RCC 7860 (cell line): ENCODE measurements at places on chromosomes 11 and 22.
A peak's percentile ranks its signal among the peaks of the same experiment; 100 is the strongest.

DNA sequence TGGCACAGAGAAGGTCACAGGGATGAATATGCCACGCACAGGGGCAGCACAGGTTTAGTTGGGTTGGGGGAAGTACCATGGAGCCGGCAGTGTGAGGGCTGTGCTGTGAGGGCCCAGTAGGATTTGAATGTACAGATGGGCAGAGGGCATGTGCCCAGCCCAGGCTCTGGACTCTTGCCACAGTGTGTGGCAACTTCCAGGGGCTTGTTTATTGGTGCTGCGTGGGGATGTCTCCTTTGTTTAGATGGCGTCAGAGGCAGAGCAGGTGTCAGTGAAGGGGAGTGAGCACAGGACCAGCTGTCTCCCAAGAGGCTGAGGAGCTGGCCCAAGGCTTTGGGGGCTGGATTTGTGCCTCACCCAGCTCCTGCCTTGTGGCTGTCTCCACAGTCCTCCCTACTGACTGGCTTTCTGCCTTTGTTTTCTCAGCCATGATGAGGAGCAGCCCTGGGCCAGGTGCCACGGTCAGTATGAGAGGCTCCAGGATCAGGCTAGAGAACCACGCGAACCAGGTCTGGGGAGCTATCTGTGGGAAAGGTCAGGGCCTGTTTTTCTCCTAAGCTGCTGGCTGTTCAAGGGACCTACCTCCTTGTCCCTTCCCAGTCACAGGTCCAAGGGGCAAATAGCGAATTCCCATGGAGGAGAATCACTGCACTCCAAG, 21.9 kb downstream of the SUN2 start:
- no peak for DNase-seq

- DNase-seq: no peak
Observed at GRCh38 chr22:31348766-31349165, 2.6 kb upstream of the PATZ1 start.

DNA sequence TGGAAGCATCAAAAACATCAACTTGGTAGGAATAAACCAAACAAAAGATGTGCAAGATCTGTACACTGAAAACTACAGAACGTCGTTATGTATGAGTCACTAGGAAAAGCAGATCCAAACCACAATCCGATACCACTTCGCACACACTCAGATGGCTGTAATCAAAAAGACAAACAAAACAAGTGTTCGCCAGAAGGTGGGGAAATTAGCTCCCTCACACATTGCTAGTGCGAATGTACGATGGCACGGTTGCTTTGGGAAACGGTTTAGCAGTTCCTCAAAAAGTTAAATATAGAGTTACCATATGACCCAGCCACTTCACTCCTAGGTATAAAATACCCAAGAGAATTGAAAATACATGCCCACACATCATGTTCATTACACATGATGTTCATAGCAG, 14.8 kb upstream of the CARD10 start:
- DNase-seq: peak; percentile 68

DNA sequence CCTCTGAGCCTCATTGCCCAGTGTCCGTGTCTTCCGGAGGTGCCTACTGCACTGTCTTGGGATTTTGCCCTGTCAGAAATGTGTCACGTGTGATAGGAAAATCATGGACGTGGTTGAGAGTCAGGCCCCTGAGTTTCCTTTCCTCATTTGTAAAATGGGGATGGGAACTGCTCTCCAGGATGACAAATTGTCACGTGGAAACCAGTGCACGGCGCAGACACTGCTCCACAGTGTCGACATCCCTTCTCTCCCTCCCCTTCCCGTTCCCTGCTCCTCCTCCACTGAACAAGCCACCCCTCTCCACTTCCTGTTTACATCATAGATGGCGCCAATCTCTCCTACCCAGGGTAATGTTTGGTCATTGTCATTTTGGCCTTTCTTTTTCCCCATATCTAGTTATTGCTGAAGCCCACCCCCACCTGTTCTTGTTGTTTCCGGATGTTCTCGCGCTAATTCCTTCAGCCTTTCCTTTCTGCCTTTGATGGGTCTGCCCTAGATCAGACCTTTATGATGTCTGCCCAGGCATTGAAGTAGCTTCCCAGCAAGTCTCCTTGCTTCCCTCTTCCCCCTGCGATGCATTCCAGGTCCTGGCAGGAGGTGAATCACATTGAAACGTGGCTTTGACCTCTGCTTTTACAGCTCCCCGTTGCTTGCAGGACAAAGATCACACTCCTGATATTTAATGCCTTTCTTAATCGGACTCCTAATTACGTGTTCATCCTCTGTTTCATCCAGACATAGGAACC, 91.8 kb downstream of the TBC1D22A start:
- DNase-seq: no peak

GRCh38 chr11:42066113-42066512, 606.7 kb upstream of the LRRC4C start:
- peak; percentile 46 for DNase-seq

GRCh38 chr22:44126807-44127206, 53.9 kb upstream of the PARVG start:
- DNase-seq: no peak

- no peak for DNase-seq
Observed at GRCh38 chr11:87819151-87819550, 356.1 kb downstream of the RAB38 start.
